ENCODE measurements at places on chromosomes 12 and 14.
A peak's percentile ranks its signal among the peaks of the same experiment; 100 is the strongest.

DNA sequence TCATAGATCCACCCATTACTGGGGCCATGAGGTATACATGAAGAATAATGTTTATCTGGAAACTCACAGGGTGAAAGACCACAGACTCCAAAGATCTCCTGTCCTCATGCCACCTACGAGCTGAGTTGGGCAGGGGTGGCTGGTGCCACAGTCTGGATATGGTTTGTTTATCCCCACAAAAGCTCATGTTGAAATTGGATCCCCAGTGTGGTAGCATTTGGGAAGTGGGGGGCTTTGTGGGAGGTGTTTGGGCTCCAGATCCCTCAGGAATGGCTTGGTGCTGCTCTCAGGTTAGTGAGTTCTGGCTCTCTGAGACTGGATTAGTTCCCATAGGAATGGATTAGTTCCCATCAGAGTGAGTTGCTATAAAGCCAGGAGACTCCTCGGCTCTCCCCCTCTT lies 192.3 kb upstream of the FSCB start:
- H3K4me3 ChIP-seq = no peak overlapping the region
- H3K36me3 ChIP-seq = peaks cover 2% of the 10 kb centered on the region
- H3K27ac ChIP-seq = no peak overlapping the region
- H3K27me3 ChIP-seq = no peaks in the 10 kb centered on the region

DNA sequence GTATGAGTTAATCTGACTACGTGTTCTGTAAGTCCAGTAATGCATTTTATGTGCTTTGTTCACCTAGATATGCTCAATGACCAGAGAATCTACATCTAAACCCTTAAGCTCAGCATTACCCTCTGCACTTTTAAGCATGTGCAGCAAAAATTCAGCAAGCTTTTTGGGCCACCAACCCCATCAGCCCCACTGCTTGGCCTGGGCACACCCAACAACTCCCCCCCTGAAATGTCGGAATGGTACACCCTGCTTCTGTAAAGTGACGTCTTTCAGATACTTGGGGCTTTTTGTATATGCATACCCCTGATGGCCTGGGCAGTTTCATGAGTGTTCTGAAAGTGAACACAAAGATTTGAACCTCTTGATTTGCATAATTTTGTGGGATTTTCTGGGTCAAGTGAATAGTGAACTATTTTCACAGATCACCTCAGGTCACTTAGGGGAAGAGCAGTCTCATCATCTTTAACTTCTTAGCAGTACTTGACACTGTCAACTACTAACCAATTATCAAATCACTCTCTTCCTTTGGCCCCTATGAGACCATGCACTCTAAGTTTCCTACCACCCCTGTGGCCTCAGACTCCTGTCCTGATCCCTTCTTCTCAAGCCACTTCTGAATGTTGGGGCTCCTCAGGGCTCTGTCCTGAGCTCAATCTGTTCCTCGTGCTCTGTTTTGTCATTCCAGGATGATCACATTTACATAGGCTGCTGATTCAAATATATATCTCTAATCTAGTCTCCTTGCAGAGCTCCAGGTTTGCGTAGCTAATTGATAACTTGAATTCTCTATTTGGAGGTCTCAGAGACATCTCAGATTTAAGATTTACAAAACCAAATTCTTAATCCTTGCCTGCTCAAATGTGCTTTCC lies 36.3 kb upstream of the PPM1A start:
- no peaks in the 10 kb centered on the region for H3K27me3 ChIP-seq
- no peaks in the 10 kb centered on the region for H3K4me1 ChIP-seq
- no peak for DNase-seq
- H3K4me3 ChIP-seq = no peak overlapping the region

- no peak overlapping the region for H3K27ac ChIP-seq
- peaks cover 7% of the 10 kb centered on the region for H3K4me1 ChIP-seq
- DNase-seq = no peak
- no peaks in the 10 kb centered on the region for H3K36me3 ChIP-seq
Observed at GRCh38 chr12:115305867-115306266, 621.9 kb upstream of the TBX3 start.

DNA sequence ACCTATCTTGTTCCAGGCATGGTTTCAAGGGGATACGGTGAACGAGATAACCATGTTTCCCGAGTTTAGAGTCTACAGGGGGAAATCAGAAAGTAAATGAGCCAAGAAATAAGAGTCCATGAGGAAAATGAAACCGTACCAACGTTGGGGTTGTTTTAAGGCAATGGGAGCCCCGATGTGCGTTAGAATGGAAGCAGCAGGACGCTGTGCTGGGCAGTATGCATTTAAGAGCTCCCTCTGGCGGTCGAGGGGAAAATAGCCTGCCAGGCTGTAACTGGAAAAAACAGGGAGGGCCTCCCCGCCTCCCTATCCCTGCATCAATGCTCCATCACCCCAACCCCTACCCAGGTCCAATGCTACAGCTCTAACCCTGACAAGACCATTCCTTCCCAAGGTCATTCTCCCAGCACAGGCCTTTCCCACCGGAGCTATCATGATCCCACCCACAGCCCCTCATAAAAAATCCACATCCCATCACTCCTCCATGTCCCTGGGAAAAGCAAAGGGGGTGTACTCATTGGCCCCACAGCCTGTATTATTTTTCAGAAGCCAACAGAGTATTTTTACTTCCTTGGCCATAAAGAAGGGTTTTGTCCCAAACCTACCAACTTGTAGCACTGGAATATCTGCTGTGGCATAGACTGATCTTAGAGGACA lies 226.3 kb upstream of the NOS1 start:
- H3K36me3 ChIP-seq = no peaks in the 10 kb centered on the region
- no peaks in the 10 kb centered on the region for H3K4me1 ChIP-seq
- no peak overlapping the region for H3K27ac ChIP-seq
- H3K27me3 ChIP-seq = no peaks in the 10 kb centered on the region

GRCh38 chr12:92302041-92302829 lies 156.6 kb upstream of the BTG1 start:
- no peaks in the 10 kb centered on the region for H3K36me3 ChIP-seq
- DNase-seq = no peak
- H3K27ac ChIP-seq = no peak overlapping the region

DNA sequence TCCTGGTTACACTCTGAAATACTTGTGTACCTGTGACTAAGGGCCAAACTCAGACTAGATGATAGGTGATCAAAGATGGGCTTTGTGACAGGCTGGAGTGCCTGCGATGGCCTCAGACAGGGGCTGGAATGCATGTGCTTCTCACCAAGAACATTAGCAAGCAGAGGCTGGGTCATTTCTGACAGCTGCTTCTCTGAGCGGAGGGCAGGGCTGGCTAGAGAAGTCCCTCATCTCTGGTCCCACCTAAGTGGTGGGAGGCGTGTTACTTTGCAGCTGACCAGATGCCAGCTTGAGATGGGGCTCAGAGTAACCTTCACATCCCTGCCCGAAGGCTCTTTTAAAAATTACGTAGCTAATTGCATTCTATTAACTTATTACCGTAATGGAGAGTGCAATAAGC lies 106.8 kb upstream of the RTL1 start:
- no peaks in the 10 kb centered on the region for H3K4me1 ChIP-seq
- no peaks in the 10 kb centered on the region for H3K27me3 ChIP-seq
- H3K27ac ChIP-seq = no peak overlapping the region

DNA sequence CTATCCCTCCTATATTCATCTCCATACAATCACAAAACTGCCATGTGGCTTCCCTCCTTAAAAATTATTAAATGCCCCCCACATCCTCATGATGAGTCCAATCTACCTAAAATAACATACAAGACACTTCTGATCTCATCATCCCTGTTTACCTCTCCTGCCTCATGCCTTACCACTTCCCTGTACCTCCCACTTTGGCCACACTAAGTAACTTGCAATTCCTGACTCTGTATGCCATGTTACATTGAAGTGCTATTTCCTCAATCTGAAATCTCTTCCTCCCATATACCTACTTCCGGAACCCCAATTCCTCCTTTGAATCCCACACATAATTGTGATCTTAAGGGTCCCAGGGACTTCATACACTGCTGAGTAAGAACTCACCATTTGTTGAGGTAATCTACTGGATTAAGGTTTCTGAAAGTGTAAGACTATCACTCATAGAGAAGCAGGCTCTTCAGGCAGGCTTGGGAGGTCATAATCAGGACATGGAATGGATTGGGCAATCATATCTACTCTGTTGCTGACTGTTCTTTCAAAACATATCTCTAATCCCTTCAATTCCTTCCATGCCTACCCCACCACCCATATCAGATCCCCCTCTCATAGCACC lies 117.6 kb upstream of the PLEKHG7 start:
- no peaks in the 10 kb centered on the region for H3K4me1 ChIP-seq
- DNase-seq = no peak
- H3K27ac ChIP-seq = no peak overlapping the region

GRCh38 chr12:67111182-67111581 lies 158.0 kb upstream of the CAND1 start:
- no peaks in the 10 kb centered on the region for H3K36me3 ChIP-seq
- H3K27ac ChIP-seq = no peak overlapping the region
- H3K4me3 ChIP-seq = no peak overlapping the region
- DNase-seq = peak; percentile 52
- H3K4me1 ChIP-seq = no peaks in the 10 kb centered on the region

GRCh38 chr12:6896846-6897435 lies 7.7 kb upstream of the LRRC23 start:
- no peak overlapping the region for H3K27ac ChIP-seq
- DNase-seq = no peak
- H3K4me1 ChIP-seq = no peaks in the 10 kb centered on the region

DNA sequence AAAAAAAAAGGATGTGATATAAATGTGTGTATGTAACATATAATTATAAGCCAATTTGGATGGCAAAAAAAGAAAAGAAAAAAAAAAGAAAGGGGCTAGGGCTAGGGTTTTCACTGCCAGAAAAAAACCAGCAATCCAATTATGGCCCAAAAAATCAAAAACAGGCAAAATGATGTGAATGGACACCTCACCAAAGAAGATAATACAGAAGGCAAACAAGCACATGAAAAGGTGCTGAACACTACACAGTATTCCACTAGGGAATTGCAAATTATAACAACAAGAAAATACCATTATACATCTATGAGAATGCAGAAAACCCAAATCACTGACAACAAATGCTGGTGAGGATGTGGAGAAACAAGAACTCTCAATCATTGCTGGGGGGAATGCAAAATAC lies 12.1 kb upstream of the MIPOL1 start:
- no peaks in the 10 kb centered on the region for H3K27me3 ChIP-seq
- H3K4me3 ChIP-seq = no peak overlapping the region
- H3K4me1 ChIP-seq = no peaks in the 10 kb centered on the region
- DNase-seq = no peak
- H3K36me3 ChIP-seq = no peaks in the 10 kb centered on the region

DNA sequence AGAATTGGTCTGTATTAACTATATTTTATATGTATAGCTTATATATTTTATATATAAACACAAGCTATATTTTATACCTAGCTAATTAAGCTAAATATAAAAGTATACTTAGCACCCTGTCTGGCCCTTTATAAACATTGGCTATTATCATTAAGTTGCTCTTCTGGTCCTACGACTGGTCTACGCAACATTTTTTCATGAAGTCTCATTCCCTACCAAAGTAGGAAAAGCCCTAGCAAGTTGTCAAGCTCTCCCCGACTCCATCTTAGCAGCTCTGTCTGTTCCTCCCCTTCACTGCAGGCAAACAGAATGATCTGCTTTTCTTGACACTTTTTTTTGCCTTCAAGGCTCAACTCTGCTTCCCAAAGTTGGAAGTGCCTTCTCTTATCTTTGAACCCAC lies 36.7 kb upstream of the ELK3 start:
- H3K27me3 ChIP-seq = no peaks in the 10 kb centered on the region
- H3K4me3 ChIP-seq = no peak overlapping the region
- no peaks in the 10 kb centered on the region for H3K36me3 ChIP-seq
- no peaks in the 10 kb centered on the region for H3K4me1 ChIP-seq
- H3K27ac ChIP-seq = no peak overlapping the region
- DNase-seq = peak; percentile 5

DNA sequence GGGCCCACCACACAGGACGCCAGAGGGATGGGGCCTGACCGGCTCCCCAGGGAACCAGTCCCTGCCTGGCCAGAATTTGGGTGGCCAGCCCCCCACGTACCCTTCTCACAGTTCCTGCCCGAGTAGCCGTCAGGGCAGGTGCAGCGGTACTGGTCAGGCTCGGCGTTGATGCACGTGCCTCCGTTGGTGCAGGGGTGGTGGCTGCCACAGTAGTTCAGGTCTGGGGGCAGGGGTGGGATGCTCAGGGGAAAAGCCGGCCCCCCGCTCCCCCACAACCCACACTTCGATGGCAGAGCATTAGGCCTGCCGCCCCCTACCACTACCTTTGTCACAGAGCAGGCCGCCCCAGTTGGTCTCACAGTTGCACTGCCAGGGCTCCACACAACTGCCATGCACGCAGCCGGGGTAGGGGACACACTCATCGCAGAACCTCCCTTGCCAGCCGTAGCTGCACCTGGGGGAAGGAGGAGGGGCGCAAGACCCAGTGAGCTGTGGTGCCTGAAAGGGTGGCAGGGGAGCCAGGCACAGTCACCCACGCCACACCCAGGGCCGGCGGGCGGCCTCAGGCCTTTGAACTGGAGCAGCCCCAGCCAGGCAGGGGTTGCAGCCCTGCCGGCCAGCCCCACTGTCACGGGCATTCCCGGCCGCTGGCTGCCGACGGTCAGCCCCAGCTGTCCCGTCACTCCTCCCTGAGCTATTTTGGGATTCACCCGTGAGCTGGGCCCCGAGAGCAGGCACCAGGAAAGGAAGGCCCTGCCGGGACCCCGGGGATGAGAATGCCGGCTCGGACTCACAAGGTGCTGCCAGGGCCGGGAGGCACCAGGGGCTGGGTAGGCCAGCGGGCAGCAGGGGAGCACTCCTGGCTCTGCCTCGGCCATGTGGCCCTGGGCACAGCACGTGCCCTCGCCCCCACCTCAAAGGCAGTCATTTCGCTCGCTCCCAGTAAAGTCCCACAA lies 16.5 kb downstream of the JAG2 start:
- H3K4me1 ChIP-seq = no peaks in the 10 kb centered on the region
- no peaks in the 10 kb centered on the region for H3K36me3 ChIP-seq
- H3K4me3 ChIP-seq = peak overlapping the region; percentile 46
- H3K27ac ChIP-seq = no peak overlapping the region

GRCh38 chr14:51873221-51873893 lies 12.9 kb downstream of the GNG2 start:
- H3K4me3 ChIP-seq = no peak overlapping the region
- no peaks in the 10 kb centered on the region for H3K36me3 ChIP-seq
- peak; percentile 23 for DNase-seq
- no peaks in the 10 kb centered on the region for H3K4me1 ChIP-seq
- no peaks in the 10 kb centered on the region for H3K27me3 ChIP-seq

DNA sequence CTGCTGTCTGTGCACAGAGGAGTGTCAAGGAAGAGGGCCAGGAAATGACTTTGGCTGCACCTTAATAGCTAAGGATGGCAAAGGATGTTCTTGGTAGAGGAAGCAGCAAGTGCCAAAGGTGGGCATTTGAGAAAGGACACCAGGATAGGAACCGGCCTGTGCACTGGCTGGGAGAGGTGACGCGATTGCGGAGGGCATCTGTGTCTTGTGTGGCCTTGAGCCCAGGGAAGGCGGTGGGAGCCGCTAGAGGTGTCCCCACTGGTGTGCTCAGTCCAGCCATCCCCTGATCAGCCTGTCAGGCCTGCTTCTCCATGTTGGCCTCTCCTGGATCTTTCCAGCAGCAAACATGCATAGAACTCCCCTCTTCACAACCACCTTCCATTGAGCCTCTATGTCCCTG lies 30.2 kb downstream of the PAPLN start:
- H3K4me3 ChIP-seq = no peak overlapping the region
- no peak overlapping the region for H3K27ac ChIP-seq
- no peaks in the 10 kb centered on the region for H3K27me3 ChIP-seq

Measured in trophoblast cell (in vitro differentiated cells and primary cell).